ENCODE measurements at places on chromosomes 12 and 14.
A peak's percentile ranks its signal among the peaks of the same experiment; 100 is the strongest.

- DNase-seq, result no peak
Observed at GRCh38 chr14:25116607-25117006, 66.7 kb upstream of the STXBP6 start.

GRCh38 chr12:124466216-124467128 lies 100.9 kb downstream of the NCOR2 start:
- DNase-seq, result peak; percentile 78

- DNase-seq, result no peak
Observed at GRCh38 chr12:93460003-93460402, 7.3 kb upstream of the MRPL42 start.

DNA sequence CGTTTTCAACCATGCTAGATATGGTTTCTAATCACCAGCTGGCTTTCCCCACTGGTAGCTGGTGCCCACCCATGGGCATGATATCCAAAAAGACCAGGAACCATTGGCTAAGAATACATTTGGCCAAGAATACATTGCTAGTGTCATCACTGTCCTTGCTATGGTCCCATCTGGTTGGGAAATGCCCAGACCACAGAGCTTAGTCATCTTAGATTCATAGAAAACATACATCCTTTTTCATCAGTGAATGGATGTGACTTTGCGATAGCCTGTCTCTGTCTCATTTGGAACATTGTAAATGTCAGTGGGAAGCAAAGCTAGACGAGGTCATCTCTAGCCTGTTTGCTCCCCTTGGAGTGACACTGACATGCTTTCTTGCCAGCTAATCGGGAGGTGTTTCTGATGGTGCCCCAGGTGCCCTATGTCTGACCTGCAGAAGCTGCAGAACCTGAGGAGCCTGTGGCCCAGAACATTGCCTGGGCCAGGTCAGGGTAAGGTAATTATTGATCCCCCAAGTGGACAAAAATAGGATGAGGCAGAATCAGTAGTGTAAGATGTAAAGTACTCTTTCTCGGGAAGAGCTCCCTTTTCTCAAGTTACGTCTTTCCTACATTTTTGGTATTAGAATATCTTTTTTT lies 194.8 kb downstream of the SLC41A2 start:
- no peak for DNase-seq

DNA sequence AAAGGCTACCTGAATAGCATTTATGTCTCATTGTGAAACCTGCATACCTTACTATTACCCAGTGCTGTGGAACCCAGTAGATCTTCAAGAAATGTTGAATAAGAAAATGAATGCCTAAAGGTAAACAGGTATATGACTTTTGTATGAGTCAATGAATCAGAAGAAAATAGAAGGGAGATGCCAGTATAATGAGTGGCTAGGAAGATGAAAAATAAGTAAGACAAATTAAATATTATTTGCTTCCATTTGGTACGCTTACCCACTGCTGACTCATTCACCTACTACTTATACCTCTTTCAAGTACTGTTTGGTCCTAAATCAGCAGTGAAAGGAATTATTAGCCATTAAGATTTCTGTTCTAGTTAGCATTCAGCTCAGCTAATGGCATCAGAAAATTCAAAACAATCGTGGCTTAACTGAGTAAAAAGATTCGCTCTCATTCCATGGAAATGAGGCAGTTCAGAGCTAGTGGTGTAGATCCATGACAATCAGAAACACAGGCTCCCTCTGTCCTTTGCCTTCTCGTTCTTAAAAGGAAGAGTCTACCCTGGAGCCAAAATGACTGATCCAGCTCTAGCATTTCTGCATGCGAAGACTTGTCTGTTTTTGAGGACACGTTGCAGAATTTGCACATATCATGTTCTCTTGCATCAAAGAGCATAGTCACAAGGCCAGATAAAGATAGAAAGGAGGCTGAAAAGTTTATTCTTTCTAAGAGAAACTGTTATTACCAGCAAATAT lies 705.8 kb upstream of the USP15 start:
- no peak for DNase-seq

DNA sequence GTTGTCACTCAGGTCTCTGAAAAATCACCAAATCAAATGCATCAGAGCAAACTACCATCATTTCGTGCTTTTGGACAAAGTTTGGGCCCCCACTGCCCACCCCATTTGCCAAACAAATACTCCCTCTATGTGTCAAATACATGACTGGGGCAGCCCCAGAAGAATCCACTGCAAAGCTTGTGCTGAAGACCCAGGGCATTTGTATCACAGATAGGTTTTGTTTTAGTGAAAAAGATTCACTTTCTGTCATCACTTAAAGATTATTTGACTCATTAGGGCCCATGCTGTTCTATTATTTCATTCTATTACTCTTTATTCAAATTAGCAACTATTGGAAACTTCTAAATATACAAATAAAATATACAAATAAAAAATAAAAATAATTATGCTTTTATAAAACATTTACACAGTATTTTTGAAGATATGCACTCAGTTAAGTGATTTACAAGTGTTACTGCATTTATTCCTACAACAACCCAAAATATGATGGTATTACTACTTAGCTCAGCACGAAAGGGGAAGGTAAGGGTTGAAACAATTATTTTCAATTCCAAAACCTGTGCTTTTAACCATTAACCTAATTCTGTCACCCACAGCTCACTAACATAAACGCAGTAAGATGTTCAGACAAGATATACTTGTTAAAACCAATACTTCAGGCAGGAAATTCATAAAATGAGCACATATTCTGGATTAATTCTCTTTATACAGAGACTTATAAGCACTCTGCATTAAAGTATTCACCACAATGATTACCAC lies 36.5 kb downstream of the LRIG3 start:
- DNase-seq, result no peak

DNA sequence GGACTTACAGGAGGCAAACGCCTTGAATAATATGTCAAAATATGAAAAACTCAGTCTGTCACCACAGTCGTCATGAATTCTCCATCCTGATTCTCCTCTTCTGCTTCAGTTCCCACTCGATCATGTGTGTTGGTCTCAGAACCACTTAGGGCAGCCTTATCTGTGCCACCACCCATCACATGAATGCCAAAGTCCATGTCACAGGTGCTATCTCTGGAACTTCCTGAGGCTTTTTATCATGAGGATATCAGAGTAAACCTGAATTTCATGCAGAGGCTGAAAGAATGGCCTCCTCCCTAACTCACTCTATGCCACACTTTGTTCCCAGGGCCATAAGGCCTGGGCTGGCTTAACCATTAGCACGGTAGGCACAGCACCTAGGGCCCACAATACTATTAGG lies 28.8 kb upstream of the MAP3K9 start:
- DNase-seq, result no peak

DNA sequence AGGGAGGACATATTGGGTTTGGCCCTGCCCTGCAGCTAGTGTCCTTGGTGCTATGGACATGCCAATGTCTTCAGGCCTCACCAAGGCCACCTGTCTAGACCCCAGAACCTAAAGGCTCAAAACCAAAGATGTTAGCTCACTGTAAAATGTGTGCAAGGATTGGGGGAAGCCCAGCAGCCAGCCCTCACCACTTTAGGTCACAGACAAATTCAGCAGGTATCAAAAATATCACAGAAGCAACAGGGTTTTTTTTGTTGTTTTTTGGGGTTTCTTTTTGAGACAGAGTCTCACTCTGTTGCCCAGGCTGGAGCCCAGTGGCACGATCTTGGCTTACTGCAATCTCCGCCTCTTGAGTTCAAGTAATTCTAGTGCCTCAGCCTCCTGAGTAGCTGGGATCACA lies 29.0 kb upstream of the NINJ2 start:
- DNase-seq, result no peak

DNA sequence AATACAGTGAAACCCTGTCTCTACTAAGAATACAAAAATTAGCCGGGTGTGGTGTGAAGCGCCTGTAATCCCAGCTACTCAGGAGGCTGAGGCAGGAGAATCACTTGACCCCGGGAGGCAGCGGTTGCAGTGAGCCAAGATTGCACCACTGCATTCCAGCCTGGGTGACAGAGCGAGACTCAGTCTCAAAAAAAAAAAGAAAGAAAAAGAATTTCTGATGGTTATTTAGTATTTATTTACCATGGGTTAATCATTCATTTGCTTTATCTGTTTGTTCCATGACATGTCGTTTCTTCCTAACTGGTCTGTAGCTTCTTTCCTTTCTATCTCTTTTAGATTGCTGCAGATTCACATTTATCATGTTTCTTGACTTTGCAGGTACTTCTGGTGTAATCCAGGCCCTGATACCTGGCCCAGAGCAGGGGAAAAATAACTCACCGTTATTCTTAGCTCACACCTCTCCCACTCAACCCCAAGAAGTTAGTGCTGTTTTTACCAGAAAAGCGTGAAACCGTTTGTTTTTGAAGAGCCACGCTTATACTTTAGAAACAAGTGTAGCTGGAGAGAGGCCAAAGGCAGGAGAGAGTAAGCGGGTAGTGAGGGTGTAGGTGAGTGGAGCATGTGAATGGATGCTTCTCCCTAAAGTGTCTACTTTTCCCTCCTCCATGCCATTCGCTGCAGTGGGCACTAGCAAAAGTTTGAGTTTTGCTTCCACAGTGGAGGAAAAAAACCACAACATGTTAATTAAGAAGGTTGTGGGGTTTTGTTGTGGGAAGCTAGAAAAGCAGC lies 45.4 kb downstream of the SRGAP1 start:
- DNase-seq, result no peak

GRCh38 chr12:30979371-30980259 lies 53.1 kb downstream of the TSPAN11 start:
- DNase-seq, result no peak

DNA sequence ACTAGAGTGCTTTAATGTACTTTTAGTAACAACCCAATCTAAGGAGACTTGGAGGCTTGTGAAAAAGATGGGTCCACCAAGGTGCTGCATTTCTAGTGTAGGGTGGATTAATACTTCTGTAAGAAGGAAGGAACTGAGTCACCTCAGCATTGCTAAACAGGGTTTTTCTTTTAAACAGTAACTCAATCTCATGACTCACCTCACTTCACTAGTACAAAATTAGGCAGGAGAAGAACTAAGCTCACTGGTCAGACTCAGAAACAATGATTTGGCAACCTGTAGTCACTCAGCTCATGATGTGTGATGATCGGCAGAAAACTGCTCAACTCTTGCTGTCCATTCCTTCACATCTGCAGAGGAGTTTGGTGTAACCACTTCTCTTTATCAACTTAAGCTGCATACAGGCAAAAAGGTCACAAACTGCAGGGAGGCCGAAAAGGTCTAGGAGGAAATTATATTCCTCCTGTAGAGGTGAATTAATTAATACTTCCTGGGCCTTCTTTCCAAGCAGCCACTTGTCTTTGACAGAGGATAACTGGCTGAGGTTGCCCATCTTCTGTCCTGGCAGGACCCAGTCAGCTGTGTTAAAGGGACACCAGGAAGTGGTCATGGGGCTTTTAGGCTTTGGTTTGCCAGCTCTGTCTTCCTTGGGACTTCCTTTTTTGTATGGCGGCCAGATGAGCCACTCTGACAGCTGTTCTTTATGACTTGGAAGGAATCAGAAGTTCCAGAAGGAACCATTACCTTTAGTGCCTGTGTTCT lies 466.9 kb downstream of the FUT8 start:
- DNase-seq, result no peak

- DNase-seq, result no peak
Observed at GRCh38 chr12:29067430-29067829, 81.6 kb upstream of the FAR2 start.

GRCh38 chr14:106622200-106622745 lies 1095.9 kb downstream of the TMEM121 start:
- DNase-seq, result peak; percentile 13

DNA sequence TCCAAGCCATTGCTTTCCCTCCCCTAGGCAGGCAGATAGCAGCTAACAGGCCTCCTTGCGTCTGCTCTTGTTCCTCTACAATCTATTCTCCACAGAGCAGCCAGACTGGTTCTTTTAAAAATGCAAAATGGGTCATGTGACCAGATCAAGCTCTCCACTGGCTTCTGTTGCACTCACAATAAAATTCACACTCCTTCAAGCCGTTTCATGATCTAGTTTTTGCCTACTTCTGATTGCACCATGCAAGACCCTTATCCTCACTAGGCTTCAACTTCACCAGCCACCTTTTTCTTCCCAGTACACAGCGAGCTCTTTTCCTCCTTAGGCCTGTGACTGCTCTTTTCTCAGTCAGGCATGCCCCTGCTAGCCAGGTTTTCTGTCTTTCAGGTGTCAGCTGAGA lies 6.1 kb upstream of the KRAS start:
- DNase-seq, result no peak

- no peak for DNase-seq
Observed at GRCh38 chr14:45060551-45060950, 23.4 kb upstream of the PRPF39 start.

GRCh38 chr12:879641-880040 lies 69.9 kb downstream of the RAD52 start:
- no peak for DNase-seq

DNA sequence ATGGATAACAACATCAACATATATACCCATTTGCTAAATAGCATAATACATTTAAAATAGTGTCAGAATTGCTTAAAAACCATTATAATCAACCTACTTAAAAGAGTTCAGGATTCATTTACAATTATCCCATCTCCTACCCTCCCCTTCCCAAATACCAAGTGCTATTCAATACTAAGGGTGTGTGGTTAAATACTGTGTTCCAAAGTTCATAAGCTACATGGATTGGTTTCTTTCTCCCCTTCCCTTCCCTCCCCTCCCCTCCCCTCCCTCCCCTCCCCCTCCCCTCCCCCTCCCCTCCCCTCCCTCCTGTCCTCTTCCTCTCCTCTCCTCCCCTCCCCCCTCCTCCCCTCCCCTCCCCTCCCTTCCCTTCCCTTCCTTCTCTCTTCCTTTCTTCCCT lies 97.0 kb upstream of the NPAS3 start:
- no peak for DNase-seq

- no peak for DNase-seq
Observed at GRCh38 chr12:82448911-82449578, 90.7 kb downstream of the METTL25 start.

DNA sequence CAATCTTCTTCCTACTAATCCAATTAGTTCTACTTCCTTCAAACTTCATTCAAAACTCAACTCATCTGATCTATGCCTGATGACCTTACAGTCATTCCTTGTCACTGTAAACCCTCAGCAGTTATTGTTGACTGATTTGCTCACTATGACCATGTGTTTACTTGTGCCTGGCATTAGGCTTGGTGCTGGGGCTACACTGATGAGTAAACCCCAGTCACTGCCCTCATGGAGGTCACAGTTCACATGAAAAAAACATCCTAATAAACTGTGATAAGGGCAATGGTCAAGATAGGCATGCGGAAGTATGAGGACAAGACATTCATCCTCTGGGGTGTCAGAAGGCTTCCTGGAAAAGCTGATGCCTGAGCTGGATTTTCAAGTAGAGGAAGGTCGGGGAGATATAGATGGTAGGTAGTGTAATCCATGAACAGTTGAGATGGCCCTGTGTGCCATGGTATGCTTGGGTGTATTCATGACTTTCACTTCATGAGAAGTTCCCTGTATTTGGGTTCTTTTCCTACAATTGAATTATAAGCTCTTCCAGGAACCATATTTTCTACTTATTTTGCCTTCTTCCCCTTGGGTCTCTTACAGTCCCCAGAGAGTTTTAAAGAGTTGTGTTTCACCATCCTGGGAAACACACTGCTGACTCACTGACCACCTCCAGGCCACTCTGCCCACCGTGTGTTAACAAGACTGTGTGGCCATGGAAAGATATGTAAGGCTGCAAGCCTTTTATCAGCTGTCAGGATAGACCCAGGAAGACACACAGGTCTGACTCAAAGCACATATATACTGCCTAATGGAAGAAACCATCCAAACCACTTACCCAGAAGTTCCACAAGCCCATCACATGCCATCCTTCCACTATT lies 38.7 kb upstream of the DUSP6 start:
- no peak for DNase-seq
